ENCODE measurements at places on chromosomes 3 and 15. TPM values are rescaled to one million over a fixed set of nuclear protein-coding genes. Genes with fewer than 3 reads are reported as not detected.

Gene GABRG3
- 0.12 TPM for total RNA-seq

Gene FOXL2
- not detected for total RNA-seq

Gene EPHB3
- total RNA-seq, result 99.4 TPM

Gene SLC12A1
- not detected for total RNA-seq

Gene CACNA1D
- total RNA-seq, result 12.5 TPM

Gene SEMA5B
- 0.88 TPM for total RNA-seq

Gene SERPINI1
- total RNA-seq, result 0.42 TPM

Gene NPAP1
- total RNA-seq, result not detected

Gene ACP3
- total RNA-seq, result 81.4 TPM

Gene MESP2
- total RNA-seq, result not detected

Gene PPP1R14D
- 2.4 TPM for total RNA-seq

Gene ZIC4
- total RNA-seq, result not detected

Gene KIF15
- total RNA-seq, result 2.1 TPM

Gene HTR3E
- not detected for total RNA-seq

Gene IMP3
- 194 TPM for total RNA-seq

Gene KBTBD13
- not detected for total RNA-seq

Gene CKMT1A
- 36.8 TPM for total RNA-seq

Gene FGF7
- total RNA-seq, result 7.3 TPM

Gene DPPA2
- total RNA-seq, result not detected

Gene C3orf33
- 2.6 TPM for total RNA-seq

Gene CMSS1
- 3.7 TPM for total RNA-seq

Gene HDC
- 0.10 TPM for total RNA-seq

Gene TNFAIP8L3
- 13.6 TPM for total RNA-seq

Gene UQCRC1
- total RNA-seq, result 352 TPM

Gene PLSCR1
- total RNA-seq, result 23.8 TPM

Gene P2RY13
- total RNA-seq, result 1.2 TPM

Gene LTF
- total RNA-seq, result 0.91 TPM

Gene IMPG2
- total RNA-seq, result 0.11 TPM

Gene TEX55
- total RNA-seq, result not detected

Gene MUSTN1
- total RNA-seq, result 13.1 TPM

Gene CPN2
- total RNA-seq, result not detected

Gene KLHL6
- 0.34 TPM for total RNA-seq

Gene IQCF5
- total RNA-seq, result not detected

Gene CCR9
- total RNA-seq, result 0.25 TPM

Gene TNNC1
- total RNA-seq, result 15.1 TPM

Gene DGKG
- total RNA-seq, result 9.5 TPM

Gene INKA1
- total RNA-seq, result 30.4 TPM

Gene LSAMP
- total RNA-seq, result 1.2 TPM

Gene MYRIP
- total RNA-seq, result 2.9 TPM

Gene MKRN3
- not detected for total RNA-seq

Gene NEDD4
- total RNA-seq, result 37.3 TPM

Gene CCR4
- total RNA-seq, result 0.38 TPM

Gene LRRIQ4
- total RNA-seq, result not detected

Gene POC1A
- total RNA-seq, result 1.7 TPM

Gene CDCP1
- total RNA-seq, result 70.1 TPM

Gene SCG5
- total RNA-seq, result 1.3 TPM

Gene SCN5A
- not detected for total RNA-seq

Gene ZNF660
- total RNA-seq, result 0.20 TPM

Gene ALCAM
- 29.1 TPM for total RNA-seq

Gene PTH1R
- 2.1 TPM for total RNA-seq

Gene ADGRG7
- total RNA-seq, result not detected

Gene BOC
- total RNA-seq, result 63.0 TPM
